ENCODE measurements at places on chromosomes 3 and 15. TPM values are rescaled to one million over a fixed set of nuclear protein-coding genes. Genes with fewer than 3 reads are reported as not detected.

DNA sequence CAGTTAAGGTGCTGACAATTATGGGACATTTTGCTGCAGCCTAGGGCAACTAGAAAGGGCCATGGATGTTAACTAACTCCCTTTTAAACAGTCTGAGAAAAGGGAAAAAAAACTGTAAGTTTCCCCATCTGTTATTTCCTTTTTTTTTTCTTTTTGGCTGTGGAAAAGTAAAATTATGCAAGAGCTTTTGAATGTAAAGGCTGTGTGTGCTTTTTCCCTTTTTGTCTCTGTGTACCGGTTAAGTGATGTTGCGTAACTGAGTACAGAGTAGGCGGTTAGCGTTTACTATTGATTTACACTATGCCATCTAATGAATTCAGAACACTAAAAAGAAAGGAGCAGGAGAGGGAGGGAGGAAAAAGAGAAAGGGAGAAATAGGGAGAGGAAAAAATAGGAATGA lies 403.6 kb downstream of the TIGIT start:
- no peak for DNase-seq
- no peaks in the 10 kb centered on the region for H3K36me3 ChIP-seq
- no peaks in the 10 kb centered on the region for H3K27me3 ChIP-seq
- H3K4me1 ChIP-seq = no peaks in the 10 kb centered on the region
- H3K27ac ChIP-seq = no peak overlapping the region

DNA sequence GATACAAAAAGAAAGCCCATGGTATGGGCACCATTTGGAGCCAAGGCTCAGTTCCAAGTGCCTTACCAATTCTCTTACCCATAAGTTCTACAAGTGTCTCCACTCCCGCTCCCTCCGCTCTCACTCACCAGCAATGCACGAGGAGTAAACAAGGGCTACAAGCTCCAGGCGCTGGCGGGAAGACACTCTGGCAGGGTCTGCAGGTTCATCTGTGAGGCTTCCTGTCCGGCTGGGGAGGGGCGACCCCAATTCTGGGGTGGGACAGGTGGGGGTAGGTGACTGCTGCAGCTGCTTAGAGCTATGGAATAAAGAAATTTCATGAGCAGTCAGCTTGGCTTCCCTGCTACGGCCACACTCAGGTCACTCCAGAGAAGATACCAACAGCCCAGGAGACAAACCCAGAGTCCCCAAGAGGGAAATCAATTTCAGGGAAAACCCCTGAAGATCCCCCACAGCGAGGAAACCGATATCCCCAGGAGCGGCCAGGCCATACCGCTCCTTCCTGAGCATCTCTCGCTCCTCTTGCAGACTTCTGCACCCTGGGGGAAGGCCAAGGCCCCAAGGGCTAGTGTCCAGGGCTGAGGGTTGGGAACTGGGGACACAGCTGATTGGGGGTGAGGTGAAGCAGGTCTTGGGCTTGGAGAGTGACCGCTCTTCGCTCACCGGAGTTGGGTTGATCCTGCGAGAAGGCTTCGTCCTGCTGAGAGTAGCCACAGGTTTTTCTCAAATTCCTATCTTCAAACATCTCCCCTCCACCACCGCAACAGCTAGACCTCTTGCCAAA lies 1.4 kb downstream of the CDAN1 start:
- H3K4me1 ChIP-seq = peaks cover 18% of the 10 kb centered on the region
- peaks cover 14% of the 10 kb centered on the region for H3K36me3 ChIP-seq
- H3K27ac ChIP-seq = no peak overlapping the region
- DNase-seq = no peak
- H3K27me3 ChIP-seq = no peaks in the 10 kb centered on the region

The RFT1 gene
- total RNA-seq = 29.9 TPM

DNA sequence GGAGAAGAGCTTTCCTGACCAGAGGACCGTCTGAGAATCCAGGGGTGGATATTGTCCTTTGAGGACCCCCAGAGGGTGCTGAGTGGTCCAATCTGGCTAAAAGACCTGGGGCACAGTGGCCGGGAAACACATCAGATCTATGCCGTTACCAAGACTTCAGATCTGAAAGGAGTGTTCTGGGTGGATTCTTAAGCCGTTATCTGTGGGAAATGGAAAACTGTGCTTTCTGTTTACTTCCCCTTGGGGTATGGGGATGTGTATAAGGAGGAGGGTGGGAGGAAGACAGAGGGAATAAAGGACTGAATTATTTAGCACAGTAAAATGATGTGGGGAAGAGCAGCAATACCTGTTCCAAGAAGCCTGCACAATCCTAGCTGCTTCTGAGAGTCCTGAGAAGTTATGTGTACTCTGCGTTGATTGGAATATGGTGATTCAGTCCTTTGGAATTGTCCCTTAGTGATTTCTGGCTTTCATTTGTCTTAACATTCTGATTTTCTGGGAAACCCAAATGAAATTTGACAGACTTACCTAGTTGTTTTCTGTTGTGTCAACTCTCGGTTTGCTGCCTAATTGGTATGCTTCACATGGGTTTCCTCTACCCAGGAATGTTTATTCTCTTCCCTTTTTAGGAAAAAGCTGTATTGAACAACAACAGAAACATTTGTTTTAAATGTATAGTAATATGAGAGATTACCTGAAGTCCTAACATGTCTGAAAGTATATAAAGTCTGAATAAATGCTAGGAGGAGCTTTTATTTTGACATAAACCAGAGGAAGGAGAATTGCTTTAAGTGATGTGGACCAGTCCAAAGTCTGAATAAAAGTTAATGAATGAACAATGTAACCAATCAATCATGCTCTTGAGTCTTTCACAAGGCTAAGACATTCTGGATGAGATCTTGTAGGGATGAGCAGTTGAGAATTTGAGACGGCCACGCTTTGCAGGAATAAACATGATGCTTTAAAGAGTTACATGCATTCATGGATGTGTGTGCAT lies 427.1 kb upstream of the C2CD4B start:
- DNase-seq = no peak
- no peak overlapping the region for H3K27ac ChIP-seq
- no peaks in the 10 kb centered on the region for H3K4me1 ChIP-seq
- no peaks in the 10 kb centered on the region for H3K27me3 ChIP-seq

- H3K4me3 ChIP-seq = no peak overlapping the region
- no peaks in the 10 kb centered on the region for H3K27me3 ChIP-seq
- H3K36me3 ChIP-seq = no peaks in the 10 kb centered on the region
- no peak for DNase-seq
- H3K4me1 ChIP-seq = no peaks in the 10 kb centered on the region
Observed at GRCh38 chr3:178320456-178321351, 215.5 kb upstream of the KCNMB2 start.

- DNase-seq = no peak
- no peak overlapping the region for H3K4me3 ChIP-seq
- peaks cover 3% of the 10 kb centered on the region for H3K4me1 ChIP-seq
- H3K27ac ChIP-seq = no peak overlapping the region
- no peaks in the 10 kb centered on the region for H3K36me3 ChIP-seq
Observed at GRCh38 chr3:50401978-50402595, 42.8 kb upstream of the TMEM115 start.

DNA sequence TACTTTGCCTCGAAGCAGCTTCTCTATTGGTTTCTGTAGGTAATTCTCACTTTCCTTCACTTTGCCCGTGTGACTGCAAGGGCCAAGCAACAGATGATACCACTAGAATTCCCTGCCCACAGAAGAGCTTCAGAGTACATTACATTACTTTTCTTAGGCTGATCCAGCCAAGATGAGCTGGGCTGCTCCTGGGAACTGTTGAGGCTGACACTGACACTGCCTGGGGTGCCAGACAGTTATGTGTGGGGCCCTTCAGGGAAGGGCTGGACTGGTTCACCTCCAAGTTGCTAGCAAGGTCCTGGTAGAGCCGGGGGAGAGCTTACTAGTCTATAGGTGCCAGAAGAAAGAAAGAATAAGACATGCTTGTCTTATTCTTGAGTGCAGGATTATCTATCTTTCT lies 19.0 kb downstream of the GORASP1 start:
- DNase-seq = no peak
- H3K36me3 ChIP-seq = peaks cover 31% of the 10 kb centered on the region
- H3K27me3 ChIP-seq = no peaks in the 10 kb centered on the region
- peaks cover 21% of the 10 kb centered on the region for H3K4me1 ChIP-seq
- H3K27ac ChIP-seq = no peak overlapping the region

- peak overlapping the region; percentile 69 for H3K4me3 ChIP-seq
- no peaks in the 10 kb centered on the region for H3K27me3 ChIP-seq
- DNase-seq = no peak
Observed at GRCh38 chr3:122079524-122080206, 24.5 kb downstream of the CD86 start.

GRCh38 chr3:49707113-49707480 lies 12.4 kb downstream of the AMIGO3 start:
- no peak overlapping the region for H3K27ac ChIP-seq
- no peak overlapping the region for H3K4me3 ChIP-seq
- H3K36me3 ChIP-seq = no peaks in the 10 kb centered on the region
- no peaks in the 10 kb centered on the region for H3K4me1 ChIP-seq

The GOLGA8G gene
- not detected for total RNA-seq

The STAB1 gene
- not detected for total RNA-seq

DNA sequence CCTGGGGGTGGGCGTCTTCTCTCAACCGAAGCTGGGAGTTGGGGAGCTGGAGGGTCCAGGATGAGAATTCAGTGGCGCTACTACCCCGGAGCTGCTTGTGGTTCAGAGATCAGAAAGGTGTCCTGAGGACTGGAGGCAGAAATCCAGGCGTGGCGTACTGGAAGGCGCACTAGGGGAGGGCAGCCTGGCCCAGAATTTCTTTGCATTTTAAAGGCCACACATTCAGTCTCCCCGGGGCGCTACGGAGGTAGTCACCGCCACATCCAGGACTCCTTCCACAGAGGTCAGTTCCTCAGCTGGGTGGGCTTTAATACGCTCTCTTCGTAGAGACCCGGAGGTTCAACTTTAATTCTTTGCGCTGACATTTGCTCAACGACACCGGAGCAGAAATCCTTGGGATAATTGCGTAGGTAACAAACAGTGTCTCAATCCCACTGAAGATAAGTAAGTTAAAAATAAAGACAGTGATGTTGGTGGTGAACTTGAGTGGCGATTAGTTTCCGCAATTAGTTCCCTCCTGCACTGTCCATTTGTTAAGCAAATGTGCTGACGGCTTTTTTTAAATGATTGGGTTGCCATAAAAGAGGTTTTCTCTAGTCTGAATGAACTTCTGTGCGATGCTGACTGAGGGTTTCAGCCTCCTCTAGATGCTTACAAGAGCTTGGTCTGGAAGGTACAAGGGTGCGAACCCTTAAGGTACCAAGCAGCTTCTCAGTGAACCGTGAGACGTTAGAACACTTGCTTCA lies 535 bp downstream of the MCTP2 start:
- peak overlapping the region; percentile 94 for H3K27ac ChIP-seq
- H3K27me3 ChIP-seq = no peaks in the 10 kb centered on the region

The DPPA2 gene
- total RNA-seq = not detected

The GASK1A gene
- total RNA-seq = 8.1 TPM

The DHX30 gene
- 106 TPM for total RNA-seq

DNA sequence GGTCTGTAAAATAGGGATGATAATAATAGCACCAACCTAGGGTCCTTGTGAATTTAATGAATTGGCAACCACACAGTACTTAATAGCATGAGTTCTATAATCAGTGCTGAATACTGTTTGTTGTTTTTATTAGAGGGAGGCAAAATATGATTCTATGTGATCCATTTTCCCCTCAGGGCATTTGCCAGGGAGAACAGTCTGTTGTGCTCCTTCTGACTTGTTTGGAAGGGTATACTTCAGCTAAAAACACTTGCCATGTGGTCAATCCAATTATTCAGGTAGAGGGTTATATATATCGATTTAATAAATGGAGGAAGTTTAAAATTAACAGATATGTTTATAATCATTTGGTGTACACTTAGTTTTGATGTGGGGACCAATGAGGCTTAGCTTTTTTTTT lies 305.3 kb downstream of the CHST2 start:
- H3K4me1 ChIP-seq = peaks cover 86% of the 10 kb centered on the region
- no peak for DNase-seq
- no peaks in the 10 kb centered on the region for H3K36me3 ChIP-seq

DNA sequence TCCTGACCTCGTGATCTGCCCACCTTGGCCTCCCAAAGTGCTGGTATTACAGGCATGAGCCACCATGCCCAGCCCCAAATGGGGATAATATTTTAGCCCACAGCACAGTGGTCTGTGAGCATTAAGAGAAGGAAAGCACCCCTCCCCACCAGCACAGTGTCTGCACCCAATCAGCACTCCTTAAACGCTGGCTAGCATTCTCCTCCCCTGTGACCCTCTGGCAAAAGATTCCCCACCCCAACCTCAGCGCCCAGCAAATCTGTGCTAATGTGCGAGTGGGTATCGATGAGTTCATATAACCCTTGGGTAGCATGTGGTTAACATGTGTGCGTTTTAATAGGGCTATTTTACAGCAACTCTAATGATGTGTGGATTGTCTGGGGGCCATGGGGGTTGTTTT lies 18.3 kb upstream of the EPHB3 start:
- H3K4me1 ChIP-seq = peaks cover 6% of the 10 kb centered on the region
- DNase-seq = no peak
- no peaks in the 10 kb centered on the region for H3K27me3 ChIP-seq

GRCh38 chr15:70038730-70039392 lies 58.9 kb downstream of the TLE3 start:
- no peak for DNase-seq
- no peak overlapping the region for H3K27ac ChIP-seq
- H3K4me3 ChIP-seq = no peak overlapping the region
- H3K27me3 ChIP-seq = no peaks in the 10 kb centered on the region
- no peaks in the 10 kb centered on the region for H3K36me3 ChIP-seq

- H3K27ac ChIP-seq = peak overlapping the region; percentile 50
- peak; percentile 88 for DNase-seq
- peak overlapping the region; percentile 66 for H3K4me3 ChIP-seq
- H3K4me1 ChIP-seq = peaks cover 45% of the 10 kb centered on the region
Observed at GRCh38 chr15:38129531-38130204, 123.0 kb upstream of the SPRED1 start.

- no peak overlapping the region for H3K4me3 ChIP-seq
- H3K4me1 ChIP-seq = no peaks in the 10 kb centered on the region
- no peaks in the 10 kb centered on the region for H3K27me3 ChIP-seq
- DNase-seq = no peak
Observed at GRCh38 chr3:161576714-161577510, 80.3 kb downstream of the OTOL1 start.

The LDHAL6B gene
- total RNA-seq = not detected

The GCNT3 gene
- not detected for total RNA-seq

DNA sequence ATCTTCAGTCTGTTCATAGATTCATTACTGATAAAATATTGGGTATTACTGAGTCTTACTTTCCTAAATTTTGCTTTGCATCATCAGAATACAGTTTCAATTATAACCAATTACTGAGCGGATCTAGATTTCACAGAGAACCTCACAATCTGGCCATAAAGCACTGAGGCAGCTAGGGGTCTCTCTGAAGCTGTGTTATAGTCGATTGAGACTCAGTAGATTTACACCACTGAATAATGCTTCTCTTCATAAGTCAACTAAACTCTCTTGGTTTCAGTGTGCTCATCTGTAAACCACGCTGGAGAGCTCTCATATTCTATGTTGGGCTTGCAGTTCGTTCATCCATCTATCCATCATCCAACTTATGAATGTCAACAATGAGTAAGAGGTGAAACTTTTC lies 180.6 kb downstream of the GREM1 start:
- DNase-seq = peak; percentile 44
- H3K36me3 ChIP-seq = no peaks in the 10 kb centered on the region
- H3K27me3 ChIP-seq = 0 out of 2 replicates have a peak, but pooled peaks cover 3% of the 10 kb centered on the region
- peaks cover 23% of the 10 kb centered on the region for H3K4me1 ChIP-seq
- peak overlapping the region; percentile 24 for H3K4me3 ChIP-seq
